Sciatic nerve (tissue), 2 donors: ENCODE measurements at places on chromosomes 7 and 10. TPM values are rescaled to one million over a fixed set of nuclear protein-coding genes. Genes with fewer than 3 reads are reported as not detected.

Gene USP54
- total RNA-seq, result 66.6 TPM

Gene SRI
- total RNA-seq, result 132 TPM

- no peak for DNase-seq
These were observed 525.8 kb downstream of the KIF20B start for GRCh38 chr10:90227217-90227656.

DNA sequence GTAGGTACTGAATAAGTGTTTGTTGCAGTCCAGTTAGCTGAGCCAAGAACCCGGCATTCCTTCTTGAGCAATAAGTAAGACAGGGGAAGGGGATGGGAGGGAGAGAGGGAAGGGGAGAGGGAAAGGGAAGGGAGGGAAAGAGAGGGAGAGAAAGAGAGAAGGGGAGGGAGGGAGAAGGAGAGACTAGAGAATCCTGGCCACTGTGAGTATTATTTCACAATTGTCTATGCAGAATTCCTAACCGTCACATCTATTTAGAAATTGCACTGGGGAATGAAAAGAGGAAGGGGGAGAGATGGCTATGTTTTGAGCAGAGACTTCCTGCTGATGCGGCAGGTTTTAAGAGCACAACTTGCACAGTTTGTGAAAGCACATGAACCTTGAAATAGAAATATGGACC, 251.4 kb upstream of the ZMIZ1 start:
- no peak for DNase-seq

DNA sequence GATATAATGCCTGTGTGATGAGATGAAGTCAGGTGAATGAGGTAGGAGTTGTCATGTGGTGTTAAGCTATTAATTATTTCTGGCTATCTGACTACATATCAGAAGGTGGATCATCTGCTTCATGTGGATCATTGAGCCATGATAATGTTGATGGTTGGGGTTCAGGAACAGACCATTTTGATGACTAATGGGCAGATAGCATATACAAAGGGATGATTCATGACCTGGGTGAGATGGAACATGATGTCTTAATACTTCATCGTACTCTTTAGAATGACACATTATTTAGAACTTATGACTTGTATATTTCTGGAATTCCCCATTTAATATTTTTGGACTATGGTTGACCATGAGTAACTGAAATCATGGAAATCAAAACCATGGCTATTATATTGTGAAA, 155.1 kb downstream of the OR13A1 start:
- no peak for DNase-seq
